Stimulated activated CD4-positive, alpha-beta T cell treated with anti-CD3 and anti-CD28 coated beads, Interleukin-1b, Interleukin-23, amount 100 ng/mL, for 48 hours (primary cell): ENCODE measurements at places on chromosomes 4 and X.

GRCh38 chr4:76250962-76251361 is 559 bp upstream of the FAM47E start:
- DNase-seq: no peak

DNA sequence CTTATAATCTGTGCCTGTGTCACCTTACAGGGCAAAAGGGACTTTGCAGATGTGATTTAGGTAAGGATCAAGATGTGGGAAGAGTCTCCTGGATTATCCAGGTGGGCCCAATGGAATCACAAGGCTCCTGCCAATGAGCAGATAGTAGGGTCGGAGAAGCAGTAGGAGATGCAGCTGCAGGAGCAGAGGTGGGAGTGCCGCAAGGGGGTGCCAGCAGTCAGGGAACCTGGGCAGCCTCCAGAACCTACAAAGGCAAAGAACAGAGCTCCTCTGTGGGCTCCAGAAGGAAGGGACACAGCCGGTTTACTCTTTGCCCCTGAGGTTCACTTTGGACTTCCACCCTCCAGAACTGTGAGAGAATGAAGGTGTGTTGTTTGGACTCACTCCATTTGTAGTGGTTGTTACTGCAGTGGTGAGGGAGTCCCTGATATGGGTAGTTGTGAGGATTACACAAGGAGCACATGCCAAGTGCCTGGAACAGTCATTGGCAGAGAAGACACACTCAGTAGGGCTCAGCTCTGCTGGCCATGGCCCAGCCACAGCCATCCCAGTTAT is 318.5 kb downstream of the EVC2 start:
- DNase-seq: no peak

- no peak for DNase-seq
Observed at GRCh38 chr4:10773010-10773409, 88.4 kb upstream of the CLNK start.

DNA sequence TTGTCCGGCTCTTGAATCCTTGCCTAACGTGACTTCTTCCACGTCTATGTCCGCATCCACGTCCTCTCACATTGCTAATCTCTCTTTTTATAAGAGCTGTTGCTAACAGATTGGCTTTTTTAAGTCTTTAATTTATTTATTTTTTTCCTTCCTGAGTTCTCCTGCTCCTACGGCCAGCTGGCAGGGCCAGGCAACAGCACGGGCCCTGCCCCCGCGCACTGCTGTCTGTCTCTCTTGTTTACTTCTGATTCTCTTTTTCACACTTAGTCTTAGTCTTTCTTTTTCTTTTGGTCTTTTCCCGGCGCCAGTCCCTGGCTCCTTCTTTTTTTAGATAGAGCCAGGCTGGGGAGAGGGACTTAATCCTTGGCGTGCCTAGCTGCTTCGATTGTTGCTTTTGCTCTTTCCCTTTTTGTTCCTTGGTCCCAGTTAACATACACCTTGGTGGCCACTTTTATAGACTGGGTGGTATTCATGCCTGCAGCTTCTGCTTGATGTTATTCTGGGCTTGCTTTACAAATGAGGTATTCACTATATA is 53.2 kb upstream of the RBMX start:
- DNase-seq: no peak

GRCh38 chrX:154396973-154397887 is 947 bp upstream of the RPL10 start:
- DNase-seq: peak; percentile 59

- DNase-seq: no peak
Observed at GRCh38 chrX:101483705-101484104, 1.6 kb upstream of the ARMCX4 start.

GRCh38 chr4:189974056-189974455 is 33.4 kb downstream of the FRG1 start:
- no peak for DNase-seq

GRCh38 chr4:109574931-109575804 is 15.1 kb downstream of the MCUB start:
- no peak for DNase-seq

GRCh38 chr4:76313547-76313946 is 7.0 kb downstream of the STBD1 start:
- DNase-seq: no peak

- no peak for DNase-seq
Observed at GRCh38 chr4:53500546-53500945, 90.7 kb downstream of the LNX1 start.

DNA sequence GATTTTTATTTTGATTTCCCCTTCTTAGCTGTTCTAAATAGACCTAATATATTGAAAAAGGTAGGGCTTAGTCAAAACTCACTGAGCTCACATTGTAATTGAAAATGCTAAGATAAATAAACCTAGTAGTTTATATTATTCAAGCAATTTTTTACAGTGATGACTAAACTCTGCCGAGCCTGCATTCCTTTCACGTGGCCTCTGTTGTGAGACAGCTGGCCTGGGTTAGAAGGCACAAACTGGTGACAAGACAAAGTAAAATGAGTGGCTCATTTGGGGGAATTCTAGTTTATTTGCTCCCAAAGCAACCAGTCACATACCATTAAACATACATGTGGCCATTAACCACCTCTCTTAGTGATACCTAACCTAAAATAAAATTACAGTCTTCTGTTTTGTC is 169.4 kb upstream of the TEX13C start:
- DNase-seq: no peak

DNA sequence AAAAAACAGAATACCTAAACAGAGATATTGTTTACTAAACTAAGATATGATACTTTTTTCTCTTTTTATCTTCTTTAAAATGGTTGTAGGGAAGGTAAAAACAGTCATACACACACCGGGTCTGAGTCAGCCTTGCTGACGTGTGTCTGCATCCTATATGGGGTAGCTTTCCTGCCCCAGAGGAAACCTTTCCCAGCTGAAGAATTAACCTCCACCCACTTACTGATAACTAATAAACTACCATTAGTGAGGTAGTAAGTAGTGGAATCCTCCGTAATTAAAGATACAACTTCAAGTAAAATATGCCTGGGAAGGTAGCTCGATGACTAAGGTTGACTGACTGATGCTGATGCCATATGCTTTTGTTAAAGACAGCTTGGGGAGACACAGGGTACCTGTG is 312.2 kb downstream of the DCTD start:
- DNase-seq: no peak

DNA sequence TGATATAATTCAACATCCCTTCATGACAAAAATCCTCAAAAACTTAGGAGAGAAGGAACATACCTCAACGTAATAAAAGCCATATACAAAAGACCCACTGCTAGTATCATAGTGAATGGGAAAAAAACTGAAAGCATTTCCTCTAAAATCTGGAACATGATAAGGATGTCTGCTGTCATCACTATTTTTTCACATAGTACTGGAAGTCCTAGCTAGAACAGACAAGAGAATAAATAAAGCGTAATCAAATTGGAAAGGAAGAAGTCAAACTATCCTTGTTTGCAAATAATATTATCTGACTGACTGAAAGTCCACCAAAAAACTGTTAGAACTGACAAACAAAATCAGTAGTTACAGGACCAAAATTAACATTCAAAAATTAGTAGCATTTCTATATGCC is 985.4 kb upstream of the AGA start:
- DNase-seq: no peak

DNA sequence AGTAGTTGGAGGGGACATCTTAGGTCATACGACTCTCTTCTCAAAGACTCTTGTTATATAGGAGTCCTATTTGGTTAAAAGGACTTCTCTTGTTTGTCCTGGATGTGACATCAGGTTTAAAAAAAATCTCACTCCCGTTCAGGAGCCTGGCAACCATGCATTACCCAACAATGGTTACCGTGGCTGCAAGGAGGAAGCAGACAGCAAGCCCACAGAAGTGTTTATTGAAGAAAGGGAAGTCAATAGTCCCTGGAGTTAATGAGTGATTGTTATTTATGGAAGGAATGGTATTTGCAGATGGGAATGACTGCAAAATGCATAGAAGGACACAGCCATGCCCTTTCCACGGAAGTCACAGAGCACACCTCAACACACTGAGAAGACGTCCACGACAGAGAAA is 75.9 kb upstream of the ENPP6 start:
- no peak for DNase-seq

DNA sequence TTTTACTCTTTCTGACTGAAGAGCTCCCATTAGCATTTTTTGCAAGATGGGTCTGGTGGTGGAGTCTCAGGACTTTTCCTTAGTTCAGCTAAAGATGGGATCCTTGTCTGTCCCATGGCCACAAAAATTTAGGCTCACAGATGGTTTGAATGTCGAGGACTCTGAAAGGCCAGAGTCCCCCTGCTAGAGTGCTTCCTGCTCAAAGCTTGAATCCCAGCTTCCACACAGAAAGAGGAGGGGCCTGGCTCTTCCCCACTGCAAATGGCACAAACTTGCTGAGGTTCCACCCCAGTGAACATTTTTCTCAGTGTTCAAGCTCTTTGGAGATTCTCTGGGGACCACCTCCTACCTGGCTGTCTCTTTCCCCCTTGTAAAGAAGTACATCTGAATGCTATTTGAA is 64.7 kb upstream of the UGT2B15 start:
- no peak for DNase-seq

DNA sequence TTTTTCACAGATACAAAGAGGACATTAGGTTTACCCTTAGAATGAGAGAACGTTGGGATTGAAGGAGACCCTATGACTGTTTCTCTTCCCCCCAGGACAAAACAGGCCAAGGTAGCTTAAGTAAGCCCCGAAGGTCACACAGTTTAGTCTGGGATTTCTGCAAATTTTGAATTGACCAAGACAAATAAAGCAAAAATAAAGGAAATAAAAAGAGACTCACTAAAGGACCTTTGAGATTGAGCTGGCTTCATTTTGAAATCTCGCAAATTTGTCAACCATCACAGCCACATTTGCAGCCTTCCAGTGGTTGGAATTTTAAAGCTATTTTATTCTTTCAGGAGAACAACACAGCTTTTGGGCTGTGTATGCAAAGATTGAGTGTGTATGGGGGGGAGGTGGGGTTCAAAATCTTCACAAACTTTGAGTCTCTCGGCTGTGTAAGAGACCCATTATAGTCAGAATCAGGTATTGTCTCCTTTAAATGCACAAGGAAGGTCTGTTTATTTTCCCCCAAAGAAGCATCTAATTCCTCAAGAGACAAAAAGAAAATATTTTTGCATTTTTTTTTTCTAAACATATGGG is 4.2 kb downstream of the TMSB4X start:
- no peak for DNase-seq

GRCh38 chr4:38663801-38664705 is at the start of gene KLF3:
KLF3 (plus strand) TSS chr4:38664199; CDS start chr4:38680626, 16,427 bp downstream.
- DNase-seq: peak; percentile 73

DNA sequence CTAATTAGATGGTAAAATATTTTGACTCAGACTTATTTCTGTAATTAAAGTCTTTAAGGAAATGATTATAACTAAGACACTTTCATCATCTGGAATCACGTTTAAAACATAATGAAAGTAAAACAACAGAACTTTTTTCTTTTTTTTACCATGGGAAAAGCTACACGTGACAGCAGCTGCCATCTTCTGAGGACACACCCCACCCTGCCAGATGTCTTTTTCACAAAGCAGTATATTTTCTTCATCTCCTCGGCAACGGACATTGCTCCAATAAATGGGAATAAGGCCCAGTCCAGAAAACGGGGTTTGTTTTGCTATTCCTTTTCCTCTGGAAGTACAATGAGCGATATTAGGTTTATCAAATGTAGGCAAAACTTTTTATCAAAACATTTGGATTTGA is 17.5 kb downstream of the PRSS12 start:
- no peak for DNase-seq

- peak; percentile 6 for DNase-seq
Observed at GRCh38 chr4:124711471-124712371, 811 bp downstream of the ANKRD50 start.

GRCh38 chr4:110553197-110553596 is 69.7 kb downstream of the PITX2 start:
- DNase-seq: no peak

GRCh38 chr4:13268703-13269102 is 215.4 kb downstream of the RAB28 start:
- DNase-seq: no peak

GRCh38 chr4:66016240-66016639 is 346.0 kb upstream of the EPHA5 start:
- no peak for DNase-seq

DNA sequence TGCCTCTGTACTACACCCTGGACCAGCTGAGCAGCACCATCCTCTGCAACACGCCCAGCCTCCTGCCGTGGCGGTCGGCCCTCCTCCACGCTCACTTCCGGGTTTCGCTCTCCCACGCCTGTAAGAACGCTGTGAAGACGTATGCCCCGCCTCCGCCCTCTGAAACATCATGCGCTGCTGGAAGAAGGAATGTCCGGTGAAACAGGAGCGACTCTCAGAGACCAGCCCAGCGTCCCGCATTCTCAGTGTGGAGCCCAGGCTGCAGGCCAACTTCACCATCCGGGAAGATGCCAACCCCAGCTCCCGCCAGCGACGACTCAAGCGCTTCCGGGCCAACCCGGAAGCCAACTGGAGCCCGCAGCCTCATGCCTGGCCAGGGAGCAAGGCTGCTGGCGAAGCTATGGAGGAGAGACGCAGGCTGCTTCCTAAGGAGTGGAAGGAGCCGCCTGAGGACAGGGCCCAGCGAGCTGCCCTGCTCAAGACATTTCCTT is 186.1 kb upstream of the SLITRK2 start:
- no peak for DNase-seq

DNA sequence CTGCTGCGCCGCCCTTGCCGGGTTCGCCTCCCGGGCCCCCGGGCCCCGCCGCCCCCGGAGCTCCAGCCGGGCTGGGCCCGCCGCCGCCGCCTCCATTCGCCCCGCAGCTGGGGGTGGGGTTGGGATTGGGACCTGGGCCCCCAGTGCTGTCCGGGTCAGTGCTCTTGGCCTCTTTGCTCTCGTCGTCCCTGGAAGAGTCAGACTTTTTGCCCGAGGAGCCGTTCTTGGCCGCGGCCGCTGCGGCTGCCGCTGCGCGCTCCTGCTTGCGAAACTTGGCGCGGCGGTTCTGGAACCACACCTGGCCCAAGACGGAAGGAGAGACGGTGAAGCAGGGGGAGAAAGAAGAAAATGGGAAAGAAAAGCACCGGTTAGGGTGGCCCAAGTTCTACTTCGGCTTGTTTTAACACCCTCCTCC is 2.5 kb downstream of the PHOX2B start:
- DNase-seq: no peak

DNA sequence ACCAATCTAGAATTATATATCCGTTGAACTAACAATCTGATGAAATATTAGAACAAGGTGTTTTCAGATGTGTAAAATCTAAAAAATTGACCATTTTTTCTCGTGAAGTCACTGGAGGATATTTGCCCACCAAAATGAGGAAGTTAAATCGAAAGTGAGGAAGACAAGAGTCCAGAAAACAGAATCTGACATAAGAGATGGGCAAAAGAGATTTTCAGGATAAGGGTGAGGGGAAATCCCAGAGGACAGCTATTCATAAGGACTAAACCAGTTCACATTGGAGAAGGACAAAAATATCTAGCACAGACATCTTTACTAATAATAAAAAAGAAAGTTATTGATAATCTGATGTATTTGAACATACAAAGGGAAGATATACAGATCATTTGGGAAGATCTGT is 18.7 kb upstream of the ALG13 start:
- no peak for DNase-seq

- DNase-seq: no peak
Observed at GRCh38 chr4:84159762-84160161, 339.3 kb downstream of the NKX6-1 start.
